ENCODE measurements at places on chromosomes 5 and 9. TPM values are rescaled to one million over a fixed set of nuclear protein-coding genes. Genes with fewer than 3 reads are reported as not detected.

Gene PCDH1
- 0.29 TPM for total RNA-seq

Gene FRRS1L
- total RNA-seq = 0.36 TPM

Gene ASS1
- total RNA-seq = 195 TPM

DNA sequence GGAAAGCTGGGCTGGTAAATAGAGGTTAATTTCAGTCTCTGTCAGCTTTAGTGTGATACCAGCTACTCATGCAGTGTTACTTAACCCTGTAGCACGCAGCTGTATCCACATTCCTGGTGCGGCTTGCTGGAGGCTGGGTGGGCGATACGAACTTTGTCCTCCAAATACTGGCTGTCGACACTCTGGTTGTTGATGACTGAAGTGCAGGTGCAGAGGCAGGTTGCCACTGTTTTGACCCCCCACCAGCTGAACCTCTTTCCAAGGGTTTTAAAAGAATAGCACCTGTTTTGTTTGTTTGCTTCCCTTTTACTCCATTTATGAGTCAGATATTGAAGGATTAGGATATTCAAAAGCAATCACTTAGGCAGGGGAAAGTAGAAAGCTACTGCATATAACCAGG, 4.4 kb upstream of the RABGAP1 start:
- DNase-seq = no peak

- DNase-seq = peak; percentile 73
These were observed 69.4 kb upstream of the ADAMTS2 start for GRCh38 chr5:179414459-179415261.

DNA sequence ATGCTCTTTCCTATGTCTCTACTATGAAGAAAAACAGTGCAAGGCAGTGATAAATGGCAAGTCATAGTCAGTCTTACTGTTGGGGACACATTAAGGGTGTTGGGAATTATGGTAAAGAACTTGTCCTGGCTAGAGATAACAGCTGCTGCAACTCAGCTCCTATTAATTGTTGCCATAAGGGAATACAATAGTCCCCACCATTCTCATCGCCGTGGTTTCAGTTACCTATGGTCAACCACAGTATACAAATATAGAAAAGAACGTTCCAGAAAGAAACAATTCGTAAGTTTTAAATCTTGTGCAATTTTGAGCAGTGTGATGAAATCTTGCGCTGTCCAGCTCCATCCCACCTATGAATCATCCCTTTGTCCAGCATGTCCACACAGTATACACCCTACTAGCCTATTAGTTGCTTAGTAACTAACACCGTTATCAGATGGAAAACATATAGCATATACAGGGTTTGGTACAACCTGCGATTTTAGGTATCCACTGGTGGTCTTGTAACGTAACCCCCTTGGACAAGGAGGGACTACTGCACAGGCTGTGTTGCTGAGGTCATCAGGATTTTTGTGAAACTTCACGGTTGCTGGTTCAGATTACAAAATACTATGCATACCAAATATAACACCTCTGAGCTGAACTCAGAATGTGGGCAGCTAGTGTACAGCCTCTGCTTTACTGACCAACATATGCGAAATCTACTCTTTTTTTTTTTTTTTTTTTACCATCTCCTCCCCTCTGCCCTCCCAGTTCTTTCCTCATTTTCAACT, 53.5 kb downstream of the ZFR start:
- DNase-seq = peak; percentile 49

- no peak for DNase-seq
These were observed 117.8 kb upstream of the PTCH1 start for GRCh38 chr9:95634536-95634935.

DNA sequence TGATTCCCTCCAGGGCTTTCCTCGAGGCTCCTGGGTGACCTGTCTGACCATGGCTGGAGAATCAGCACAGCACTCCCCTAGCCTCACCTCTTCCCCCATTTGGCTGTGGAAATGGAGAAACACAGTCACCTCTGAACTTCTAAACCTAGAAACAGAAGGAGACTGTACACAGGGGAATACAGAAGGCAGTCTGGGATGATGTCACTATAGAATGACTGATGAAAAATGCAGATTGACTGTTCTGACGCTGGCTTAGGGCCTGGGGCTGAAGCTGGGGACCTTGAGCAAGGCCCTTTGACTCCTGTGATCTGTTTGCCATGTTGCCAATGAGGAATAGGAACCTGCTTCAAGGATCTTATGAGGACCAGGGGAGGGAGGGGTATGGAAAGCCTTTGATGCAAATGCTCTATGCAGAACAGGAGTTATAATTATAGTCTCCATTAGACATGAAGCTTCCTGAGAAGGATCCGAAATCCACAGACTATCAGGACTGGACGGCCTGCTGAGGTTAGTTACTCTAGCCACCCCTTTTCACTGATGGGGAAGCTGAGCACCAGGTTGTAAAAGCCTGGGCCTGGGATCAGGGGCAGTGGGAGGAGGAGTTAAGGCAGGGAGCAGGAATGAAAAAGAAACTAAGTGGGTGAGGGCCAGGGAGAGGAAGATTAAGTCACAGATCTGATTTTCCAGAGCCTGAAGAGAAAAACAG, 24.4 kb upstream of the ANXA6 start:
- DNase-seq = no peak

GRCh38 chr5:60497706-60498500, 202.1 kb downstream of the DEPDC1B start:
- DNase-seq = peak; percentile 15

DNA sequence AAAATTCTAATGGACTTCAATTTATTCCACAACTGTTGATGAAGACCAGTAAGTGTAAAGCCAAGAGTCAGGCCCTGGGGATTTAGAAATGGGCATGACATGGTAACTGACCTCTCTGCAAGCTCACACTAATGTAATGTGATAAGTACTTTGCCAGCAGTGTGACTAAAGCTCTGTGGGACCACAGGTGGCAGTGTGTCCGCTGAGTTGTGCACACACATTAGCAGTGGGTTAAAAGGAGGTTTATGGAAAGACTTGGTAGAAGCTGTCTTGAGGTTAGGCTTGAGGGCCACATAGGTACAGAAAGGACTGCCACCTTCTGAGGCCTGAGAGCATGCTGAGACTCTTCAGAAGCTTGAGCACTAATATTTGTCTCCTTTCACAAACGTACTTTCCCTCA, 67.6 kb downstream of the UBAP1 start:
- no peak for DNase-seq

GRCh38 chr5:127834094-127834531, 130.9 kb downstream of the CCDC192 start:
- DNase-seq = no peak

Gene GLDC
- 0.72 TPM for total RNA-seq

- DNase-seq = no peak
These were observed 113.8 kb upstream of the SPRY4 start for GRCh38 chr5:142438573-142438972.

Gene CD72
- total RNA-seq = 2.7 TPM

DNA sequence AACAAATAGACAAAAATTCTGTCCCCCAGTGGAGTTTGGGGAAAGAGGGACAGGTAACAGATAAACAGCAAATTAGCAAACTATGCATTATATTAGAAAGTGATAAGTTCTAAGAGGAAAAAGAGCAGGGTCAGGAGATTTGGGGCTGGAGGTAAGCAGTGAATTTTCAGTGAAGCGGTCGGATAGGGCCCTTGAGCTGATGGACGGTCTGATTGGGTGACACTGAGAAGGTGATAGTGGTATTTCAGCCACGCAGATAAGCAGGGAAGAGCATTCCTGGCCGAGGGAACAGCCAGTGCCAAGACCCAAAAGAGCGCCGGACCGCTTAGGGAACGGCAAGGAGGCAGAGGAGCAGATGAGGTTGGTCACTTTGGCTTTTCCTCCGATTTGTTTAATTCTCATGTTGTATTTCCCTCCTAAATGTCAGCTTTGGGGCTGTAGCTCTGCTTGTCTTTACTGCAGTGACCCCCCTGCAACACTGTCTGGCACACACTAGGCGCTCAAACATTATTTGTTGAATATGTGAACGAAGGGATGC, 1.1 kb upstream of the PTPN3 start:
- DNase-seq = peak; percentile 88

Gene FAM221B
- not detected for total RNA-seq

GRCh38 chr5:32612134-32612888, 27.0 kb downstream of the SUB1 start:
- peak; percentile 11 for DNase-seq

GRCh38 chr9:70607926-70608325, 193.5 kb upstream of the KLF9 start:
- no peak for DNase-seq

DNA sequence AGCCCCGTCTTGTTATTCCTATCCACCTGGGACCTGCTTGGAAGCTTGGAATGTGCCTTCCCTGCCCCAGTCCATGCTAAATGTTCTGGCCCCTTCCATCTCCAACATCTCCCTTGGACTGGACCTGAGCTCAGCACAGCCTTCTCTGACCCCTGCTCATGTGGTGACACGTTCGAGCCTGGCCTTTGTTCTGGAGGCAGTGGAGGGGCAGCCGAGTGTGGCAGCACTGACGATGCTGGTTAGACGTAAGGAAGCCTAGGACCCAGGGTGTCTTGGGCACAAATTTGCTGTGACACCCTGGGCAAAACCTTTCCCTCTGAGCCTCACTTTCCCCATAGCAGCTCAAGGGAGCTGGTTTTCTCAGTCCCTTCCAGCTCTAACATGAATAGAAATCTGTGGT, 3.9 kb downstream of the SPACA9 start:
- DNase-seq = no peak

GRCh38 chr9:93231121-93231694, 47.3 kb downstream of the WNK2 start:
- DNase-seq = peak; percentile 35

Gene CCDC192
- not detected for total RNA-seq

DNA sequence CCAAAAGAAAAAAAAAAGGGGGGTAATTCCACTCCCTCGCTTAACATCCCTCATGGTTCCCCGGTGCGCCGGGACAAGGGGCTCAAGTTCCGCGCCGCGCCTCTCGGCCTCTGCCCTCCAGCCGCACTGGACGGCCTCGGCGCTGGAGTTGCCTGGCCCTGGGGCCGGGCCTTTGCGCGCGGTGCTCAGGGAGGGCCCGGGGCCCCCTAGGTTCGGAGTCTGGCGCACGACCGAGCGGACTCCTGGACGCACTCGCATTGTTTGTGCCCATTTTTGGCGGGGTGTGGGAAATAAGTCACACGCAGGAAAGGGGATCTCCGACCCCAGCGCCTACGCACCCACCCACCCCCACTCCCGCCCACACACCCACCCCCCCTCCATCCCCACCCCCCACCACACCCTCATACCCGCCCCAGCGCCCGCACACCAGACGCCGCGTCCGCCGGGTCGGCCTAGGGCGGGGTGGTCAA, 381 bp downstream of the MED22 start:
- DNase-seq = peak; percentile 95

DNA sequence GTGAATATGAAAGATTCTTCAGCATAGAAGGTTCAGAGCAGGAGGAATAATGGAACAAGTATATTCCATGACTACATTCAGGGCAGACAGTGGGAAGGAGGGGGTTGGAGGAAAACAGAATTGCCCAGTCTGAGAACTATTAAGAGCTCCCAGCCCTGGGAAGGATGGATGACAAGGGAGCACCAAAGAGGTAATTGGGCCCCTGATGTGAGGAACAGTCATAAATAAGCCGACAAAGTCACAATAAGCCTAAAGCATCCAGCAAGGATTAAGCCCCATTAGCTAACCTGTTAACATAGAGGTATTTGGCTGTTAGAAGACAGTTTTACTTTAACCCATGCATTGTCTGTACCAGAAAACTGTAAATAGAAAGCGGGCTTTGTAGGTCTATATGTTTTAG, 348.7 kb upstream of the SEMA6A start:
- no peak for DNase-seq

DNA sequence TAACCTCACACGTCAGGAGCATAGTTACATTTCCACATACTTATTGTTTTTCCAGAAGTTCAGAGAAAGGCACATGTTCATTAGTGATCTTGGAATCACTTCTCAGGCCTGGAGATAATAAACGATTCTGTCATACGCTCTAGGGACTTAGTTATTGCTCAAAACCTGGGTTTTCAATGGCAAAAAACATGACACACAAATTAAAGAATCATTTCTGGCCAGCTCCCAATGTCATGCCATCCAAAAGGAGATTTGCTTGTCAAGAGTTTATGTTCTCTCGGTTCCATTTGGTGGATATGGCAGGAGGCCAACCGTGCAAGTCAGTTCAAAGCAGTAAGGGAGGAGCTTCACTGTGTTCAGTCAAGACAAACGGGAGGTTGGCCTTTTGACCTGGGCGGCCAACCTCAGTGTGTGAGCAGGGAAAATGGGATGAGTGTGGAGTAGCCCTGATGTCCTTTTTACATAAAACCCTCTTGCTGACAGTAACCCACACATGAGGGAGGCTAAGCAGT, 123.4 kb downstream of the NXNL2 start:
- peak; percentile 63 for DNase-seq

DNA sequence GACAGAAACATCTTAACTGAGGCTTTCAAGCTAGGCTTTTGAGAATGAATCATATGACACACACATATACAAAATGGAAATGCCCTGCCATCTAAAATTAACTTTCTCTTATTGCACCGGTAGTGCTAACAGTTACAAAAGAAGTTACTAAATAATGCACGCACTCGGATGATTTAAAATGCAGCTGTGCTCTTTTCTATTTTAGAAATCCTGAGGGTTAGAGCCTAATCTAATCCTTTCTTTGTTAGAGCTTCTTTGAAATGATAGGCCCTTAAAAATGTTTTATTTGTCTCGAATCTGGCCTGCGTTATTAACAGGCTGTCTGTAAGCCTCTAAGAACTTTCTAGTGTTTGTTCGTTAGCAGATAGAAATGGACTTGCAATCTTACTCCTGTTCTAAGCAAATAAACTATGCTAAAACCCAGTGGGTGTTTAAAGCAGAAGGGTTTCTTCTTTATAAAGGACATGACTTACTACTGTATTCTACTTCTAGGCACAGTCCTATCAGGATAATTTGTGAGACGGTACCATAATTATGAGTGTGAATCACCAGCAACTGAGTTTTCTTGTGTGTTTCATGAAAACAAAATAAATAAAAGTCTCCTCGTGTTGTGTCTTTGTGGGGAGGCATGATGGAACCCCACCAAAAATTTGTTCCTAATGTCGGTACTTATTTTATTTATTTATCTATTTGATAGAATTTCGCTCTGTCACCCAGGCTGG, 69.2 kb upstream of the MYO10 start:
- no peak for DNase-seq

- DNase-seq = no peak
These were observed 64.0 kb downstream of the DOCK8 start for GRCh38 chr9:278651-279050.

GRCh38 chr9:107784235-107784958, 294.8 kb upstream of the KLF4 start:
- peak; percentile 78 for DNase-seq

All from osteoblast (primary cell).